Renal cortex interstitium (tissue), 15 donors: ENCODE measurements at places on chromosomes 3 and 15.

- DNase-seq, result no peak
Observed at GRCh38 chr15:97425596-97425995, 534.9 kb upstream of the ARRDC4 start.

DNA sequence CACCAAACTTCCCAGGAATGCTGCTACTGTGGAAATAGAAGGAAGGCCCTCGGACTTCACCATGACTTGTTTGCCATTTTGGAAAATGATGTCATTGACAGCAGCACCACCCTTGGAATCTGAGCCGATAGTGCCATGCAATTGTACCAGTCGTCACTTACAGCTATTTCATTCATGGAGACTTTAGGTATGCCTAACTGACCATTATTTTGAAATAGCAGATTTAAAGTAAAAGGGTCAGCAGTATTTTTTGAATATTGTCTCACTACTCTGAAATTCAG lies 66.0 kb upstream of the ARL8B start:
- no peak for DNase-seq

DNA sequence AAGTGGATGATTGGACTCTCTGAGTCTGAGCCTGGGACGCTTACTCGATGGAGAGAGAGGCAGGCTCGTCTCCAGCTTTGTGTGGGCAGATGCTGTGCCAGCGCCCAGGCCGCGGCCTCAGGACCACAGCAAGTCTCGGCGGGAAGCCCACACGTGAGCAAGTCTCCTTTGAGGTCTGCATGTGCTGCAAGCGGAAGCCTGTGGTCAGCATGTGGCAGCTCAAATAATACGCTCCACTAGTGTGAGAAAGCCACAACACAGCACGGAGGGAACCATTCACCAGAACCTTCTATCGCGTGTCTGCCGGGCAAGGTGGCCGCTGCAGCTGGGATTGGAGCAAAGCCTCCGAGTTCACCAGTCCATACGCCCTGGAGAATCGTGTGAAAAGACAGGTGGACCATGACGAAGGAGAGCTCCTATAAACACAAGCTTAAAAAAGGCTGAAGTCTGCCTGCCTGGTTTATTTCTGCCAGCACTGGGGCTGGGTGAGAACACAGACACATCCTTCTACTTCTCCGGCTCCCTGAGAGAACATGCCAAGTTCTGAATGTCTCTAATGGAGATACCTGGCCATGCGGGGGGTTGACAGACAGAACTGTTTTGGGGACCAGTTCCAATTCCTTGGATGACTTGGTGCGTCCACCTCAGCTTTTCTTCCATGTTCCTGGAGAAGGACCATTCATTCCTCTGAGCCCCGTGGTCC lies 82.0 kb upstream of the LRIG1 start:
- DNase-seq, result no peak

GRCh38 chr3:82643948-82644347 lies 882.5 kb upstream of the GBE1 start:
- no peak for DNase-seq

DNA sequence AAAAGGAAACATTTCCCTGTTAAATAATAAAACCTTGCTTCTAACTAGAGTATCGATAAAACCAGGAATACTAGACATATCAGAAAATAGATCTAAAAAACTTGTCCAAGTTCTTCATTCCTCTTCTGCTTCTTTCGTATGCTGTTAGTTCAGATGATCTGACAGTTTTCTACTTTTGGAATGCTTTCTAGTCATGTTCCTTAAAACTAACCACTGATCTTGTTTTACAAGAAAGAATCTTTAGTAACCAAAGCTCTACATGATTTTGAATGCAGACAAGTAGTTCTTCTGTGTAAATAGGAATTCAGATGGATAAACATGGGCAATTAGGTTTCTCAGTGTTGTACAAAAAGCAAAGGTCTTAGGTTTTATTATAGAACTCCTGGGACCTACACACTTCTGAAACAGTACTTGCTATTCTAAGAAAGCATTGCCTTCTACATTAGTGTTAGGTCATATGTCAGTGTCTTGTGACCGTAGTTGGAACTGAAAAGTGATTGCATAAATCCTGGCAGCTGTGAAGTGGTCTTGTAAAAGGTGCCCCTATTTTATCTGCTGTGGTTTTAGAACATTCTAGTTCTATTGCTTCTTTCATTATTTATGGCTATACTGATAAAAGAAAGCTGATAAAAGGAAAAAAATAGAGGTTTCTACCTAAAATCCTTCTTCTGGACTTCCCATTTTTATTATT lies 40.7 kb downstream of the SNRK start:
- DNase-seq, result no peak

DNA sequence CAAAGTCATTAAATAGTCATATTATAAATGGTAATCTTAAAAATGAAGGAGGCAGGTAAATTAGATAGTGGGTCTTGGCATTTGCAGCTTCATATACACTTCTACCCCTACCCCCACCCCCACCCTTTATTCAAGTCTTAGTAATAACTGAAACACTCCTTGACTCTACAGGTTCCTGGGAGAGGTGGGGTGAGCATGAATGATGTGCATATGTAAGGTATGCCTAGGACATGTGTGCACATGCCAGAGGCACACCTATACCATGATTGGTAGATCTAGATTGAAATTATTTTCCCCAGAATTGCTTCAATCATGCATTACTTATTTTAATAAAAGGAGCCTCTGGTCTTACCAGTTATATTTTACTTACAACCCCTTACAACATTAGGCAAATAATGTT lies 40.1 kb upstream of the PDCD6IP start:
- DNase-seq, result no peak
